T-helper 9 cell (primary cell): ENCODE measurements at places on chromosomes 3 and 15.

GRCh38 chr15:29337156-29337959, 67.7 kb upstream of the NSMCE3 start:
- DNase-seq, result no peak

DNA sequence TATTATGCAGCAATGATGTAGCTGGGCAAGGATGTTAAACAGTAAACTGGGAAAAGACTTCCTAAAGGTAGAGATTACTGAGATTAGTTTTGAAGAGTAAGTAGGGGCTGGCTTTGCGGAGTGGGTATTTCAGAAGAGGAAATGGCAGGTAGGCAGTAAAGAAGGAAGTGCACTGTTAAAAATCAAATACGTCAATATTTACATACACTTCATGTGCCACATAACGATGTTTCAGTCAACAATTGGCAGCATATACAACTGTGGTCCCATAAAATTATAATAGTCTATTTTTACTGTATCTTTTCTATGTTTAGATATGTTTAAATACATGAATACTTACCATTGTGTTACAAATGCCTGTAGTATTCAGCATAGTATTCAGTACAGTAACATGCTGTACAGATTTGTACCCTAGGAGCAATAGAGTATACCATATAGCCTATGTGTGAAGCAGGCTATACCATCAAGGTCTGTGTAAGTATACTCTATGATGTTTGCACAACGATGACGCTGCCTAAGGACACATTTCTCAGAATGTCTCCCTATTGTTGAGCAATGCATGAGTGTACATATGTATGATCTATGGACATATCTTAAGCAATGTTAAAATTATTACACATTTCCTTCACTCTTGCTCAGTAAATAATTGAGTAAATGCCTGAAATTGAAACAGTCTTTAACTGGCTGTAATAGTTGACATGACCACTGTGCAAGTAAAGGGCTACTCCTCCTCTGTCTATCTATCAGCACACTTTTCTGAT, 196.7 kb downstream of the ISL2 start:
- DNase-seq, result no peak

DNA sequence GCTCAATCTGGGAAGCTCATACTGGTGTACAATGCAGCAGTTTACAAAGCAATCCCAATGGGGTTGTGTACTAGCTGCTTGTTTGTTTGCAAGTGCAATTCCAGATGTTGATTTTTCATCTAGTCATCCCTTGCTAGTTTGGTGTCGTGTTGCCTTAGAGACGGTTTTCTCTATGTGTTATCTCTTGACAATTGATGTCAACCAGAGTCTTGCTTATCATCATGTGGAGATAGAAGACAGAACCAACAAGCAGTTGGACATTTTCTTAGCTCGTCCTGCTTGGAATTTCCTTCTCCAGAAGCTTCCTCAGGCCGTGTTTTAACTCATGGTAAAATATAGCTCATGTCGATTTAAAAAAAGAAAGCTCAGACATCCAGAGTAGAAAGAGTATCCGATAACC, 262.0 kb upstream of the KCNH8 start:
- no peak for DNase-seq

DNA sequence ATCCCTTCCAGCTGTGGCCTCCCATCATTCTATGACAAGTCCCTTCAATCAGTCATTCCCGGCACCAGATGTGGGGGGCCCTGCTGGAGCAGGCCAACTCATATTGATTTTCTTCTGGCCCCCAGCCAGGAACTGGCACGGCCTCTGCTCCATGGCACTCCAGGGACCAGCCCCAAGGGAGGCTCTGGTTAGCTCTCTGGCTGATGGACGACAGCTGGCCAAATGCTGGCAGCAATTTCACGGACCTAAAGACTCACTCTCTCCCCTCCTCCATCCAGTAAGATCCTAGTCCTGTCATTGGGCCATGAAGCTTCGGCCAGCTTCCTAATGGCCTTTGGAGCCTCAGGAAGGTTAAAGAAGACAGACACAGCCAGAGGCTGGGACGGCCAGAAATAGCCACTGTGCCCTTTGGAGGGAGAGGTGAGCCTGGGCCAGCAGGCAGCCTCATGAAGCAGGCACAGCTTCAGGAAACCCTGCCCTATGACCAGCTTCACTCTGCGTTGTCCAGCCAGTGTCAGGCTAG, 131.0 kb downstream of the MEX3B start:
- no peak for DNase-seq

DNA sequence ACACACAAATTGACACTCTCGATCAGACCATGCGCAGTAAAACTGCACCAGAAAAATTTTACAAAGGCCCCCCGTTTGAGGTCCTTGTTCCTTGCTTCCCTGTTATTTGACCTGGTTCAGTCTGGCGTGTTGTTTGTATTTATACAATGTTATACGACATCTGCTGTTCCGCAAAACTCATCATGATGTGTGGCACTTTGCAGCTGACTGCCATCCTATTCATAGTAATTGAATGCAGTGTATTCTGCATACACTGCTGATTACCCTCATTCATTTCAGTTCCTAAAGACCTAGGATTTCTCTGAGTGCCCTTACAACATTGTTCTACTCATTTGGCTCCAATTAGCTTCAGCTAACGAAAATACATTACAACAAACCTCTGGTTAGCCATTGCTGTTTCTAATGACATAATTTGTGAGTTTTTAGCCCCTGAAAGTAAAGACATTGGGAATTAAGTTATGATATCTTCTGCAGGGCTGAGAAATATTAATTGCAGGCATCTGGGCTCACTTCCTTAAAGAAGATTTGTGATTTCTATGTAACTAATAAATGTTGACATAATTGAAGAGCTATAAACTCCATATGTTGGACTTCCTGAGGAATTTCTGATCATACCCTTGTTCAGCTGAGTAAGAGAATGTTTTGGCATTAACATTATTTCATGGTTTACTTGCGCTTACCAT, 75.7 kb downstream of the C3orf38 start:
- no peak for DNase-seq
